ENCODE measurements at places on chromosomes 2 and 18. TPM values are rescaled to one million over a fixed set of nuclear protein-coding genes. Genes with fewer than 3 reads are reported as not detected.

SCN9A gene
- 0.96 TPM for total RNA-seq

ANKRD36 gene
- 47.0 TPM for total RNA-seq

G6PC2 gene
- total RNA-seq = not detected

RAB11FIP5 gene
- total RNA-seq = 66.3 TPM

FBXO36 gene
- 2.4 TPM for total RNA-seq

PLA2R1 gene
- 32.0 TPM for total RNA-seq

PCARE gene
- total RNA-seq = not detected

TSPYL6 gene
- total RNA-seq = 0.10 TPM
